Neuronal stem cell (in vitro differentiated cells): ENCODE measurements at places on chromosomes 1 and 21.

DNA sequence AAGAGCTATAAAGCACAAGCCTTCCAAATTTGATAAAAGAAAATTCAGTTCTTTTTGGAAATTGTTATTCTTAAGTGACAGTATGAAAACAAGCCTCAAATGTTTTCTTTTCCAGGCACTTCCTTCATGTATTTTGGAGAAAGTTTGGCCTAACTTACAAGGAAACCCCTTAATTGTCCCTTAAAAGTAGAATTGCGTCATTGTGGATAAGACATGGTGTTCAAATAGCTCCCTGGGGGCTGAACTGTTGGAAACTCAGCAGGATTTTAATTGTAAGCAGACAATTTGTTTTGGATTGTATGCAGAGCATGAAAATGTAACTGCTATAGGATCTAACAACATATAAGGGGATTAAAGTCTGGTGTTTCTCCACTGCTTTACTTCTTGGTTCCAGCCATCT lies 35.4 kb upstream of the FGGY start:
- DNase-seq, result no peak

DNA sequence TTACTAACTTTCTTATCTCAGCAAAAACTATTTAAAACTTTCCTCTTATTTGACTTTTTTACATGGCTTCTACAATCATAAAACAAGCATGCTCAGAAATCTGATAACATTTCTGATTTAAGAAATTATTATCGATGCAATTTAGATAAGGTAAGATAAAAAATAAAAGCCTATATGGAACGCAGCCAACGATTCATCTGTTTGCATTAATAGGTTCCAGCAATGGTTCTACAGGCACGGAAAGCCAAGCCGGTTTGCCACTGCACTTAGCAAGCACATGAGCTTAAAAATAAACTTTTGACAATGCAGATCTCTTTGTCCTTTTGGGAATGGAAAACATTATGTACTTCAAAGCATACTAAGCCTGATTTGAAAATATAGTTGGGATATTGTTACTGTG lies 77.5 kb upstream of the KCNK2 start:
- DNase-seq, result no peak

- DNase-seq, result no peak
Observed at GRCh38 chr1:230682882-230683610, 30.9 kb downstream of the AGT start.

DNA sequence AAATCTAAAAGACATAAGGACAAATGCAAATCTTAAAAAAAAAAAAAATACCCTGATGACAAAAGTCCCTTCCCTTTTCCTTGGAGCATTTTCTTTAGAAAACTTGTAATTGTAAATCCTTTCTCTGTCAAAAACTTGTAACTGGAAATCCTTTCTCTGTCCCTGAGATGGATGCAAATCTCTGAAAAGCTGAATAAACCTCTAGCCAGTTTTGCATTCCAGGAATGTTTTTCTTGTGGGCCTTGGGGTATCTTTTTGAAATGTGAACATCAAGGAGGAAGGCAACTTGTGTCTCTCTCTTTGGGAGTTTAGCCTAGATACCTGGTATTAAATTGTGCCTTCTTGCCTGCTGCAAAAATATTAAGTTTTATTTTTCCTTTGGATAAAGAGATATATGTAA lies 305.3 kb downstream of the KCNT2 start:
- peak; percentile 20 for DNase-seq

GRCh38 chr1:192485692-192486436 lies 89.7 kb upstream of the RGS1 start:
- no peak for DNase-seq

- DNase-seq, result no peak
Observed at GRCh38 chr1:10236405-10237156, 26.2 kb downstream of the KIF1B start.
